NCI-H1417 (cell line): ENCODE measurements at places on chromosomes 1 and 21.

GRCh38 chr1:225733254-225733653, 44.4 kb upstream of the SRP9 start:
- peak; percentile 16 for DNase-seq

DNA sequence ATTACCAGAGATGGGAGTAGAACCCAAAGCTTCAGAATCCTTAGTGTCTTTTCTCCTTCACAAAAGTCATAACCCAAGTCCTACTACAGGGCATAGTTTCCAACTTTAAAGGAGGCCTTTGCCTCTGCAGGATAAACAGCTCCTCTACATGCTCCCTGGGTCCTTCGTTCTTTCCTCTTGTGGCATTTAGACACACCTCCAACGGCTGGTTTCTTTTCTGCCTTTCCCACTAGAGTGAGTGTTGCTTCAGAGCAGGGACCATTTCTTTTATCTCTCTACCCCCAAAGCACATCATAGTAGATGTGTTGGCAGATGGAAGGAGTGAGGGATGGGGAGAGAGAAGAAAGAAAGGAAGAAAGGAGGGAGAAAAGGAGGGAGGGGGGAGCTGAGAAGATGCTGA, 144.7 kb upstream of the SPATA6 start:
- no peak for DNase-seq

DNA sequence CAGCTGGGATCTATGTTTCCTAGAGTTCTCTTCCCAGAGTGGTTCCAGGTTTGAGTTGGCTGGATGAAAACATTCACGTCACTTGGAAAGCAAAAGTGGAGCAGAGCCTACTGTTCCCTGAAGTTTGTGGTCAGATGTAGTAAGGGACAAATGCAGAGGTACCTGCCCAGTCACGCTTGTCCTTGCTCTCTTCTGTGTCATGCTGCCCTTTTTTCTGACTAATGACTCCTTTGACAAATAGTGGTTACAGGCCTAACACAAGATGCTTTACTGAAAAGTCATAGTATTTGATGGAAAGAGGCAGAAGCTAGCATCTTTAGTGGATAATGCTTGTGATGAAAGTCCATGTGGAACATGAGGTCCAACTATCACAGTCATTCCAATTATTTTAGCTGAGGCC, 881.4 kb upstream of the B3GALT2 start:
- DNase-seq: no peak

DNA sequence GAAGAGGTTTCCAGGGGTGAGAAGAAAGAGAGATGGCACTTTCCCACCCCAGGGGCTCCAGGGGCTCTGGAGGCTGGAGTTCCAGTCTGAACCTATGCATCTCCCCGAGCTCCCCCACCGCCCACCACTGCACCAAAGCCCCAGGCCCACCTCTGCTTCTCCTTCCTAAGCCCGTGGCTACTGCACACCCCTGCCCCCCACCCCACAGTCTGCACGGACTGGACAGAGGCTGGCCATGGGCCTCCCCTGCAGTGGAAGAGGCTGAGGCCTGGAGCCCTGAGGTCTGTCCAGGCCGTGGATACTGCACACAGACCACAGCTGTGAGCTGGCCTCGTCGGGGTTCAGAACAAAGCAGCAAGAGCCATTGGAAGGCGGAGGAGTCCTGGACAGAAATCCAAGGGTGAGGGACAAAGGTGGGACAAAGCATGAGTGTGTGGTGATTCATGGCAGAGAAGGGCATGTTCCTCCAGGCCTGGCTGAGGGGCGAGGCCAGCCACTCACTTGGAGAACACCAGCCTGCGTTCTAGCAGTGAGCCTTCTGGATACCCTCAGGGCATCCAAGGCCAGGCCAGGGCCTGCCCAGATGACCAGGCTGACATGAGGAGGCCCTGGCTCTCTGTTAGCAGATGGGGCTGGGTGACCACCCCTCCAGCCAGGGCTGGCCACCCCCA, 244.8 kb upstream of the VAMP3 start:
- no peak for DNase-seq

DNA sequence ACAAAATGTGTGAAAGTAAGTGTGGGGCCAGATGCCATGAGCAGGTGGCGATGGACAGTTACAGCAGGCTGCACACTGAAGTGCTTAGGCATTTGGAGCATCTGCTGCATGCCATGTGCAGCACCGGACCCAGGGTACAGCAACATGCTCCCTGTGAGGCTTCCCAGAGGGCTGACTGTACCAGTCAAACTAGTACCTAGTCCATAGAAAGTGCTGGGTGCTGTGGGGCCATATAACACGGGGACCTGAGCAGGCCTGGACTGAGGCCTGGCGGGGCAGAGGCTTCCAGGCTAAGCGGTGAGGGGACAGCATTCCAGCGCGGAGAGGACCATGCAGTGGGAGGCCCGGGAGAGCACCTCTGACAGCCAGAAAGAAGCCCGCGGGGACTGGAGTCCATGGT, 29.9 kb upstream of the PKP1 start:
- DNase-seq: no peak

DNA sequence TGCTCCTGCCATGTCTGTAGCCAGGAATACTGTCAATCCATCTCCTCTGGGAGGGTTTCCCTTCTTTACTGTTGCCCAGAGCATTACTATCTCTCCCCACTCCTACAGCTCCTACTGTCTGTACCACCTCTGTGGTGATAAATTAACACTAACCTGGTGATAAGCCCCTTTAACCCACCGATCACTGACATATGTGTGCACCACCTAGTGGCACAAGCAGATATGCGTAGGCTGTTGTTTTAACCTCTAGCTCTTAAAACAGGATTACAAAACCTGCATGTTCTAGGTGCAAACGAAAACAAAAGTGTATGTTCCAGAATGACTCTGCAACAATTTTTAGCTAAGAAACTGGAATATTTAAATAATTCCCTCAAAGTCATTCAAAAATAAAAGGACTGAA, 93.9 kb upstream of the BEND5 start:
- DNase-seq: peak; percentile 49

GRCh38 chr1:223788746-223789415, 56.9 kb downstream of the TP53BP2 start:
- DNase-seq: no peak

- DNase-seq: no peak
Measured at GRCh38 chr21:21971384-21971783, 973.2 kb downstream of the NCAM2 start.

GRCh38 chr1:179143322-179143721, 61.5 kb downstream of the TOR3A start:
- DNase-seq: no peak

DNA sequence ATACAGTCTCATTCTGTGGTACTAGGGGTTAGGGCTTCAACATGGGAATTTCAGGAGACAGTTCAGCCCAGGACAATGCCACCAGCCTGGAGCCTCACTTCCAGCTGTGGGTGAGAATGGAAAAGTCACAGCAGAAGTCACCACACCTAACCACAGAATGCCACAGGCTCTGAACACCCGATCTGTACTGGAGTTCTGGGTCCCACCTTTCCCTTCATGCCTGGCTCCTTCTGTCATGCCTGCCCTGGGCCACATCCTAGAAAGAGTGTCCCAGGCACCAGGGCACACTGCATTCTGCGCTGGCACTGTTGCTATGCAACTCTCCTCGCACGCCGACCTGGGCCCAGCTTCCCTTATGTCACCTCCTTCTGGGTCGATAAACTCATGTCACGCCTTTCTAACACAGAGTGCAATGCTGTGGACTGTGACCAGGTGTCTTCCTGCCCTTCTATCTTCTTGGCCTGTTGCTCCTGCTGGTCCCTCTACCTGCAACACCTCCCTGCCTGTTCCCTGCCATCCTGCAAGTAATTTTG, 21.2 kb downstream of the RCSD1 start:
- DNase-seq: no peak

DNA sequence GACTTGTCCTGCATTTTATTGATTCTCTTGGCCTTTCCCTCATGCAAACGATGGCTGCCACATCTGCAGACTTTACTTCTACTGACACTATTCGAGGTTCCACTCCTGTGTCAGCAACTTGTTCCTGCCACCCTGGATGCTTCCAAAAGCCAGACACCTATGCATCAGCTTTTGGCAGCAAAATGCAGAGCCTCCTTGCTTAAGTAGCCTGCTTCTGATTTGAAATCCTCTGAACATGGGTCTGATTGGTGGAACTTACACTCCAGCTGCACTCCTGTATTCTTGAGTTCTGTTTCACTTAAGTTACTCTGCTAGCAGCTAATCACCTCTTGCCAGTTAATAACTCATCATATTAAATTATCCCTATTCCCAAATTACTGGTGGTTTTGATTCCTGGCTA, 152.1 kb upstream of the FMN2 start:
- no peak for DNase-seq

- DNase-seq: no peak
Measured at GRCh38 chr1:18160290-18160942, 52.8 kb downstream of the IGSF21 start.

GRCh38 chr1:17553975-17554700, 14.6 kb downstream of the ARHGEF10L start:
- no peak for DNase-seq

DNA sequence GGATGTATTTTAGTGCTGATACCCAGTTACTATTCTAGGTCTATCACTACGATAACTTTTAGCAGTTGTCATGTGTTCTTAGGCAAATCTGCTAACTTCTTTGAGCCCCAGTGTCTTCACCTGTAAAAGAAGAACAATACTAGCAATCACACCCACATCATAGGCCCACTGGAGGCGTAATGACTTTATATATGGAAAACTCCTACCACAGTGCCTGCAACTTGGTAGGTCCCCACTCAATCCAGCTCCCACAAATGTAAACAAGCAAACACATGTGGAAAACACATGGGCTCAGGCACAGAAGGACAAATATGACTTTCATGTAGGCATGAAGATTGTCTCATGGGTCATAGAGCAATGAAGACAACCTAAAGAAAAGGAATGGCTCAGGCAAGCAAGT, 115.8 kb downstream of the TBX19 start:
- DNase-seq: no peak

DNA sequence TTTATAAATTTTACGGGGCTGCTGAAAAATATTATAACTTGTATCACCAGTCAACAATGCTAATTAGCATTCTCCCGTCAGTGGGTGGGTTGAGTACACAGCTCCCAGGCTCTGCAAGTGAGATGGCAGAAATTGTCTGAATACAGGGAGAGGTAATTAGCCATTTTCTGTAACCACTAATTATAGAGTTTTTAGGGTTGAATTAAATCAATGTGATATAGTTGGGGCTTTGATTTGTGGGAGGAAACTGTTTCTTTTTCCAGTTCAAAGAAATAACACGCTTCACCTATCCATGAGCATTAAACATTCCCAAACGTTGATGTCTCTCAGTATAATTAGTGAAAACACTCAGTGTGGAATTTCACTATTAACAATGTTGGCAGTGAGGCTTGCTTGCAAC, 1.5 kb downstream of the VANGL1 start:
- DNase-seq: no peak

- DNase-seq: no peak
Measured at GRCh38 chr1:206589206-206589605, 23.1 kb downstream of the EIF2D start.

DNA sequence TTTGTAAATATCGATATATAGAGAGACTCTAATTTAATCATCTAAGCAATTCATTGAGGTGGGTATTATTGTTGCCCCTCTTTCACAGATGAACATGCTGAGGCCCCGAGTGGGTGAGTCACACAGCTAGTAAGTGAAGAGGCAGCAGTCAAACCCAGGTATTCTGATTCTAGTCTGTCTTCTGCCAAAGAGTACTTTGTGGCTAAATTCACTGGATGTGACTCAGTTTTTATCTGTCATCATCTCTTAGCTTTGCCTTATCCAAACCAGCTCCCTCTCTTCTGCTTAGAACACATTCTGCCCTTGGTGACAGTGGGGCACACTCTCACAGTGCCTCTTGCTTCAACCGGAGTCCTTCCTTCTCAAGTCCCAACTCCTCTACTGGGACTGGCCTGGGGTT, 11.5 kb downstream of the FCRL5 start:
- no peak for DNase-seq

- no peak for DNase-seq
Measured at GRCh38 chr21:43585514-43585913, 73.8 kb downstream of the HSF2BP start.

GRCh38 chr1:230010603-230011332, 56.3 kb upstream of the GALNT2 start:
- DNase-seq: no peak

GRCh38 chr1:44553127-44553758, 121.0 kb downstream of the TMEM53 start:
- peak; percentile 18 for DNase-seq

DNA sequence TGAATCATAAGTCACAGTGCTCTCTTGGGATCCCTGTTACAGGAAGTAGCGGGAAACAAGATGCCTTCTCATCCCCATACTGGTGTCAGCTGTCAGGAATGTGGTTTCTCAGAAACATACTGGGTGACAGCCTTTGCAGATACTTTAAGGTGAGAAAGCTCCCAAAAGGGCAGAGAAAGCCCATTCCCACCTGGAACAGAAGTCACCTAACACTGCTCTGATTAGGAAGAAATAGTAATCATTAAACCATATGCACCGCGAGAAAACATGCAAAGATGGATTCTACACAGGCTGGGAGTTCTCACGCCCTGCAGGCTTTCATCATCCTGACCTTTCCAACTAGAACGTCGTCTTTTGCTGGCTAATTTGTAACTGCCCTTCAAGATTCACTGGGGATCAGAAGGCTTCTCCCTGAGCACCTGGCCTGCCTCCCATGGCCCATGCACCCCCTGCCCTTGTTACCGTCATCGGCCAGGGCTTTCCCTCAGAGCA, 46.2 kb upstream of the SLC44A3 start:
- DNase-seq: no peak

- no peak for DNase-seq
Measured at GRCh38 chr1:86224651-86225310, 68.2 kb upstream of the COL24A1 start.
